ENCODE measurements at places on chromosomes 11 and 22. TPM values are rescaled to one million over a fixed set of nuclear protein-coding genes. Genes with fewer than 3 reads are reported as not detected.

Gene MS4A6E
- total RNA-seq: not detected

Gene ACER3
- 11.4 TPM for total RNA-seq

Gene TTC12
- total RNA-seq: 10.3 TPM

Gene MIF
- total RNA-seq: 269 TPM

Gene TNNI2
- total RNA-seq: not detected

Gene FXYD6
- 286 TPM for total RNA-seq

Gene C2CD2L
- 5.7 TPM for total RNA-seq

Gene IGSF9B
- 53.7 TPM for total RNA-seq

Gene OR5P2
- not detected for total RNA-seq

Gene VPREB1
- total RNA-seq: not detected

DNA sequence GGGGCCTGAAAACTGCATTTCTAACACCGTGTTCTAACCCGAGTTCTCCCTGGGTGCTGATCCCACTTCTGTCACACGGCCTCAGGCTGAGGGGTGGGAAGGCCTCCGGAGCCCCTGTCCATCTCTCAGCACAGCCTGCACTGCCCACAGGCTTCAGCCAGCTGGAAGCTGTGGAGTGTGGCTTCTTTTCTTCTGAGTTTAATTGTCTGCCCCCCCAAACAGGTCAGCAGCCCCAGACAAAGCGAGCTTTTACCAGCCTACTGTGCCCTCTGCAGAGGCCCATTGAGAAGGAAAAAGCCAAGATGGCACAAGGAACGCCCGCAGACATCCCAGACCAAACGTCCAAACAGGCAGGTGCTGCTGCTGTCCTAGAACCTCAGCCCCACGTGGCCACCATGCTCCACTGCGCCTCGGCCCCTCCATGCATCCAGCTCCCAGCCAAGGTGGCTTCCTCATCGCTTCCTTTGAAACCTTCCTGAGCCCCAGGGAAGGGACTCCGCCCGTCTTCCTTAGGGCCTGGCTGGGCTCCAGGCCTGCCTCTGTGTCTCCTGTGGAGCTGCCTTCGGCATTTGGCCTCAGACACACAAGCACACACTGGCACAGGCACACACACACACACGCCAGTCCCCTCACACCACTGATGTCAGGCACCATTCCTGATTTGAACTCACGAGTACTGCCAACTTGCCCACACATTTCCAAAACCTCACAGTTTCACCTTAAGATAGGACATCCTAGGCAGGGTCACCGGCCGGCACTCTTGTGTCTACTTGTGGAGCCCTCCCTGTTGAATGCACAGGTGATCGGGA is 1.7 kb downstream of the MOB2 start:
- peak overlapping the region; percentile 39 for H3K4me3 ChIP-seq
- no peaks in the 10 kb centered on the region for H3K27me3 ChIP-seq
- DNase-seq: peak; percentile 78
- peak overlapping the region; percentile 95 for H3K27ac ChIP-seq
- H3K36me3 ChIP-seq: peaks cover 8% of the 10 kb centered on the region

DNA sequence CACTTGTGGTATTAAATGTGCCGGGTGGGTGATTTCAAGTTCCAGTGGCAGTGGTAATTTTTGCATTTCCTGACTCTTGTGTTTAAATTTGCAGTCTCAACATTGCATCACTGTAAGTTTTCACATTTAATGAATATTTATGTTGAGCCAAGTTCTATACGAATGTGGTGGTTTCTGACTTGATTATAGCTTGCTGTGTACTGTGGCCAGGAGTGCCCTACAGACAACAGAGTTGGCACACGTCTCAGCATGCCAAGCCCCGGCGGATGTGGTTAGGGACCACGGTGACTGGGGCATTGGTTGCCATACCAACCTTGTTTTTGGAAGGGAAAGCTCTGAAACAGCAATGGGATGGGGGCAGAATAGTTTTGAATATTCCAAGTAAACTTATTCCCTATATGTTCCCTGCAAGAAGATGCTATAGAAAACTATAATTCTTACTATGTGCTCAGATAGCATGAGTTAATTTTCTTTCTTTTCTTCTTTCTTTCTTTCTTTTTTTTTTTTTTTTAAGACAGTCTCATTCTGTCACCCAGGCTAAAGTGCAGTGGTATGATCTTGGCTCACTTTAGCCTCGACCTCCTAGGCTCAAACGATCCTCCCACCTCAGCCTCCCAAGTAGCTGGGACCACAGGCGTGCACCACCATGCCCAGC is 16.0 kb downstream of the ZNRF3 start:
- peaks cover 27% of the 10 kb centered on the region for H3K4me1 ChIP-seq
- peak; percentile 46 for DNase-seq
- H3K4me3 ChIP-seq: no peak overlapping the region
- H3K27ac ChIP-seq: peak overlapping the region; percentile 11
- no peaks in the 10 kb centered on the region for H3K27me3 ChIP-seq

GRCh38 chr11:78952890-78953289 is 378.2 kb upstream of the NARS2 start:
- H3K27me3 ChIP-seq: no peaks in the 10 kb centered on the region
- no peak overlapping the region for H3K4me3 ChIP-seq
- H3K27ac ChIP-seq: no peak overlapping the region
- no peak for DNase-seq
- H3K4me1 ChIP-seq: no peaks in the 10 kb centered on the region
- no peaks in the 10 kb centered on the region for H3K36me3 ChIP-seq

DNA sequence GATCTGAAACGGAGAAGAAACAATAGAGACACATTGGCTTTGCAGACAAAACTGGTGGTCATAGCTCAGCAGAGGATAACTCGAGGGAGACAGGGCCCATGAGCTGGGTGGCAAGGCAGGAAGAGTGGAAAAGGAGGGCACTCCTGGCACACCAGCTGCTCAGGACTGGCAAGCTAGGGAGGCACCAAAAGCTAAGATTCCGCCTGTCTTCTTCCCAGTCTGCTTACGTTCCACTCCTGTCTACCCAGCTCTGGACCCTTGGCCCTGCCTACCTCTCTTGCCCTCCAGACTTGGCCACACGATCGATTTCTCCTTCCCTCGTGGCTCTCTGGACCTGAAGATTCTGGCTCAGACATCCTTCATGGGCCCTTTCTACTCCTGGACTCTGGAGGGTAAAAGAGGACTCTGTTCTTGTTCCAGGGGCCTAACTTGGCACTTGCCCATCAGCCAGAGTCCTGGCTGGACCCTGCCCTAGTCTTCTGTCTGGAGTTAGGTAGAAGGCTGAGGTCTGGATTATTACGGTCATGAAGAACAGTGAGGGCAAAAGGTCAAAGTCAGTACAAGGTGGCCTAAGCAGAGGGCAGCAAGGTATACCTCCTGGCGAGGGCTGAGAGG is 115.2 kb upstream of the PITPNB start:
- H3K36me3 ChIP-seq: no peaks in the 10 kb centered on the region
- DNase-seq: no peak
- peak overlapping the region; percentile 40 for H3K27ac ChIP-seq
- peaks cover 30% of the 10 kb centered on the region for H3K4me1 ChIP-seq
- no peaks in the 10 kb centered on the region for H3K27me3 ChIP-seq

GRCh38 chr11:95567685-95568084 is 221.9 kb downstream of the FAM76B start:
- no peak overlapping the region for H3K4me3 ChIP-seq
- H3K27me3 ChIP-seq: no peaks in the 10 kb centered on the region
- no peak for DNase-seq
- no peaks in the 10 kb centered on the region for H3K36me3 ChIP-seq
- no peak overlapping the region for H3K27ac ChIP-seq

DNA sequence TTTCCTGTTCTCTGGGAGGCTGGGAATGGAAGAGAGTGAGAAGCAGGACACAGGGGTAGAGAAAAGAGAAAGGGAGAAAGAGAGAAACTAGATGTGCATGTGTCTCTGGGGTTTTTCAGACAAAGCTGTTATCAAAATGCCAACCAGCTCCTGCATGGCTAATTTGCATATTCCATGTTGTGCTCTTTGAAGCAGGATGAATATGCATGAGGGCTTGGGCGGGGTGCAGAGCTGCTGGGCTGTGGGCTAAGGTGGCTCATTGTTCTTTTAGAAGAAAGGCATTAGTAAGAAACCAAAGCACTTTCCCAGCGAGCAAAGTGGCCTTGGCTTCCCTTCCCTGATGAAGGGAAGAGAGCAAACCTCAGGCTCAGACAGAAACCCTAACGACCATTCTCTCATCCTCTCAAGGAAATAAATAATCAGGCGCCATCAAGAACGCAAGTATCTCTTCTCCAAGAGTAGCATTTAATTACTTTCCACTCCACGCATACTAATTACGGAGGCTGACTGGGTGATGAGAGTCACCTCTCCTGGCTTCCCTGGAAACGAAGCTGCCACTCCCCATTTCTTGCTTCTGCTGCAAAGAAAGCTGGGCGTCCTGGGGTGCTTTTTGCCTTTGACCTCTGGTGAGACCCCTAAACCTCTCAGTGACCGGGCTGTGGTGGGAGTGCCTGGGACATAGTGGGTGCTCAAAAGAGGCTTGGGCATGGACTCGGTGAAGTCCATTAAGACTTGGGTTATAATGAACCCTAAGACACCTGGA is 54.2 kb downstream of the FEZ1 start:
- DNase-seq: peak; percentile 24
- peaks cover 26% of the 10 kb centered on the region for H3K36me3 ChIP-seq
- no peaks in the 10 kb centered on the region for H3K27me3 ChIP-seq
- H3K27ac ChIP-seq: no peak overlapping the region

GRCh38 chr11:66970807-66971442 is 4.2 kb upstream of the C11orf86 start:
- H3K4me3 ChIP-seq: no peak overlapping the region
- DNase-seq: peak; percentile 77
- H3K4me1 ChIP-seq: no peaks in the 10 kb centered on the region
- H3K27ac ChIP-seq: no peak overlapping the region

GRCh38 chr22:21042978-21043859 is 2.5 kb upstream of the LRRC74B start:
- H3K4me3 ChIP-seq: no peak overlapping the region
- H3K27ac ChIP-seq: no peak overlapping the region
- H3K36me3 ChIP-seq: no peaks in the 10 kb centered on the region
- no peaks in the 10 kb centered on the region for H3K27me3 ChIP-seq
- no peak for DNase-seq

DNA sequence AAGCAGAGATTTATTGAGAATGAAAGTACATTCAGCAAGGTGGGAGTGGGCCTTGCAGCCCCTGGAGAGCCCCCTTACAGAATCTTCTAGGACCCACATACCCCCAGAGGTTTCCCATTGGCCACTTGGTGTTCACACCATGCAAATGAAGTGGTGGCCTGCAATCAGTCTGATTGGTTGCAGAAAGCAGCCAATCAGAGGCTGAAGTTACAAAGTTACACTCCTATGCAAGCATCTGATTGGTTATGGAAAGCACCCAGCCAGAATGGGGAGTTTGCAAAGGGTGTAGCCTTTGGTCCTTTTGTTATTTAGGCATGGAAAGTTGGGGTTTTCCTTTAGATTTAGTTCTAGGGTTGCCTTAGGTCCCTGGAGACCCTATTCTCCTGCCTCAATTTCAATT is 34.9 kb downstream of the UVRAG start:
- no peak overlapping the region for H3K27ac ChIP-seq
- no peak overlapping the region for H3K4me3 ChIP-seq
- H3K27me3 ChIP-seq: no peaks in the 10 kb centered on the region
- H3K4me1 ChIP-seq: peaks cover 30% of the 10 kb centered on the region
- no peak for DNase-seq

GRCh38 chr22:45688600-45689080 is 17.0 kb downstream of the ATXN10 start:
- H3K36me3 ChIP-seq: peaks cover 20% of the 10 kb centered on the region
- no peak for DNase-seq
- peak overlapping the region; percentile 5 for H3K27ac ChIP-seq

DNA sequence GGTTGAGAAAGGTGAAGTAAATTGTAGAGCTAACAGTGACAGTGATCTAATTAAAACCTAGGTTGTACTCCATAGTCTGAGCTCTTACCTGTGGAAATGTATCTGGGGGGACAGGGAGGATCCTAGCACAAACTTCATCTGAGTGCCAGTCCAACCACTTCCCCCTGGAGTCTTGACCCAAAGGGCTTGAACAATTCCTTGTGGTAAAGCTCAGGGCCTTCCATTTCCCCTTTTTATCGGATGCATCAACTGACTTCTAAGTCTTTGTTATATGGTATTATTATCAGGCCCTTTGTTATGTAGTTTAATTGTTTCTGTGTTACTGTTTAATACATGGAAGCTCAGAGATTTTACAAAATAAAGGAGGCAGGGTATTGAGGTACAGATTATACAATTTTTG is 140.2 kb upstream of the SESN3 start:
- H3K4me1 ChIP-seq: no peaks in the 10 kb centered on the region
- H3K36me3 ChIP-seq: no peaks in the 10 kb centered on the region
- H3K4me3 ChIP-seq: no peak overlapping the region

GRCh38 chr11:250740-251299 is 14.0 kb downstream of the PSMD13 start:
- DNase-seq: peak; percentile 72
- H3K27me3 ChIP-seq: no peaks in the 10 kb centered on the region
- no peaks in the 10 kb centered on the region for H3K4me1 ChIP-seq
- peaks cover 19% of the 10 kb centered on the region for H3K36me3 ChIP-seq

DNA sequence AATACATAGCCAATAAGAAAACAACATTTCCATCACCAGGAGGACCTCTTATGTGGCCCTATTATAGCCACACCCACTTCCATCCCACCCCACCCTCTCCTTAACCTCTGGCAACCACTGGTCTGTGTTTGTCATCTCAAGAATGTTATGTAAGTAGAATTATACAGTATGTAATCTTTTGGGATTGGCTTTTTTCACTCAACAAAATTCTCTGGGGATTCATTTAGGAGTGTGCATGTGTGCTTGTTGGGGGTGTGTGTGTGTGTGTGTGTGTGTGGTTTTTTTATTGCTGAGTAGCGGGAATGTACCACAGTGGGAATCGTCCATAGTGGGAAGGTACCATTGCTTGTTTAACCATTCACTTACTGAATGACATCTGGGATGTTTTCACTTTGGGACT is 5.2 kb downstream of the KCNJ5 start:
- no peak overlapping the region for H3K4me3 ChIP-seq
- H3K27me3 ChIP-seq: no peaks in the 10 kb centered on the region
- H3K36me3 ChIP-seq: no peaks in the 10 kb centered on the region
- H3K4me1 ChIP-seq: peaks cover 3% of the 10 kb centered on the region
- no peak overlapping the region for H3K27ac ChIP-seq
- DNase-seq: peak; percentile 14

- peaks cover 13% of the 10 kb centered on the region for H3K36me3 ChIP-seq
- peaks cover 100% of the 10 kb centered on the region for H3K4me1 ChIP-seq
Measured at GRCh38 chr11:12245091-12245490, 132.3 kb upstream of the PARVA start.

DNA sequence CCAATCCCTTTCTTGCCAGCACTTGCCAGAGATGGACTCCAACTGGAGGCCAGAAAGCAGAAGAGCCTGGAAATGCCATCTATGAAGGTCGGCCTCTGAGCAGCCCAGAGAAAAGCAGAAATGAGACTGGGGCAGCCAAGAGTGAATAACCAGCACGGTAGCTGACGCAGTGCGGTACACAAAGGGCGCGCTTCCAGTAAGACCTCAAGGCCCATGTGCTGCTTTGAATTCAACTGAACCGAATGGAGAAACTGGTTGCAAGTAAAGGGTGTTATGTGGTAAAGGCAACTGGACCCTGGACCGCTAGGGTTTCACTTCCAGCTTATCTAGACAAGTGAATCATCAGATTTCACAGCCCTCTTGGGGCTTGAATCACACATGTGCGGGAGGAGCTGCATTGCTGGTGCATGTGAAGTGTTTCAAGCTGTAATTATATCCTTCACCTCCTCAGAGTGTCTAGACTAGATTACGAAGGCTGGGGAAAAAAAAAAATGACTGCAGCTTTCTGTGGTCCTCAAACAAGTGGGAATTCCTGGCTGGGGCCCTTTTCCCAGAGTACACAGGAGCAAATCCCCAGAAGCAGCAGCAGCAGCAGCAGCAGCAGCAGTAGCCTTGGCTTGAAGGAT is 128.9 kb downstream of the CCDC34 start:
- H3K27ac ChIP-seq: peak overlapping the region; percentile 55
- no peaks in the 10 kb centered on the region for H3K27me3 ChIP-seq
- H3K4me3 ChIP-seq: no peak overlapping the region
